ENCODE measurements at places on chromosomes 11 and 22. TPM values are rescaled to one million over a fixed set of nuclear protein-coding genes. Genes with fewer than 3 reads are reported as not detected.

MRGPRF gene
- total RNA-seq, result under 0.01 TPM

AQP11 gene
- 2.8 TPM for total RNA-seq

GRCh38 chr11:97702951-97703350 is 1313.1 kb downstream of the JRKL start:
- DNase-seq, result no peak

DNA sequence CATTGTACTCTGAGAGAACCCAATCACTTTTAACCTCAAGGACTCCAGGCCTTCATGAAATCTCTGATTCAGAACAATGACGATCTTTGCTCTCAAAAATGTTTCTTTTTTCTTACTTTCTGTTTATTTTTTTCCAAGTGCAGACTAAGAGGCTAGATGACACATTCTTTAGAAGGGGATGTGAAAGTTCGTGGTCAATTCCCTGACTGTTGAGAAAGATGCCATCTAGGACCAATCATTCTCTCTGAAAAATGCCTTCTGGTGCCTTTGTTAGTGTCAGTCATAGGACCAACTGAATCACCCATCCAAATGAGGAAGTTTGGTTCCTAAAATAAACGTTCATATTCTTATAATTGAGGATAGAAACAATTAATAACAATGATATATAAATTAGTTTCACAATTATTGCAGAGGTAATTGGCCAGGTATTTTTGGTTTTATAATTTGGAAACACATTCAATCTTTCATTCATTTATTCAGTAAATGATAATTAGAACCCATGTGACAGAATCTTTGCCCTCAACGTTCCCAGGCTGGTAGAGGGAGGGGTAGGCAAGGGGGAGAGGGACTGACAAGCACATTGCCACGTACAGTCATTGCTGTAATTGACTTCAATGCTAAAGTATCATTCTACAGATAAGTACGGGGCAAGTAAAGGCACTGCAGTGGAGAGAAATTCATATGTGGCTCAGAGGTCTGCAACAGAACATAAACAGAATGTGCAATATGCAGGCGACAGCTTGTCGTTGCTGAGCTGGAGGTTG is 333.4 kb upstream of the MPPED2 start:
- no peak for DNase-seq

DNA sequence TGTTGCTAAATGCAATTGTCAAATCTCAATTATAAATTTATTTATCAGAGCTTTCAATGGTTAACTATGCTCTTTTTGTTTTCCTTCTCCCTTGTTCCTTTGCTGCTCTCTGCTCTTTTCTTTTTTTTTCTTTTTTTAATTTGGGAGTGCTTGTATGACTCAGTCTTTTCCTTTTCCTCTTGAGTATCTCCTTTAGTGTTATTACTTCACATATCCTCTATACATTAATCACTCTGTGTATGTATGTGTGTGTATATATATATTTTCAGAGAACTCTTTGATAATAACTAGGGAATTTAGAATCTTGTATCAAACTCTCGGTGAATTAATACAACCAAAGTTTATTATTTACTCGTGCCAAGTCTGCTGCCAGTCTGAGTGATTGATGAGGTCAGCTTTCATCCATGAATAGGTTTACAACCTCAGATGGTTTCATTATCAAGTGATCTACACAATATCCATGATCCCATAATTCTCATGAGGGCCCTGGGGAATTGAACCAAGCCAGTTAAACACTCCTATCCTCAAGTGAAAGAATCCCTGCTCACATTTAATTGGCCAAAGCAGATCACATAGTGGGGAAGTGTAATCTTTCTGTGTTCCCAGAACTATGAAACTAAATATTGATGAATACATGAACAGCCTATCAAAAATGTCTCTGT is 743.4 kb upstream of the CNTN5 start:
- DNase-seq, result no peak

DNA sequence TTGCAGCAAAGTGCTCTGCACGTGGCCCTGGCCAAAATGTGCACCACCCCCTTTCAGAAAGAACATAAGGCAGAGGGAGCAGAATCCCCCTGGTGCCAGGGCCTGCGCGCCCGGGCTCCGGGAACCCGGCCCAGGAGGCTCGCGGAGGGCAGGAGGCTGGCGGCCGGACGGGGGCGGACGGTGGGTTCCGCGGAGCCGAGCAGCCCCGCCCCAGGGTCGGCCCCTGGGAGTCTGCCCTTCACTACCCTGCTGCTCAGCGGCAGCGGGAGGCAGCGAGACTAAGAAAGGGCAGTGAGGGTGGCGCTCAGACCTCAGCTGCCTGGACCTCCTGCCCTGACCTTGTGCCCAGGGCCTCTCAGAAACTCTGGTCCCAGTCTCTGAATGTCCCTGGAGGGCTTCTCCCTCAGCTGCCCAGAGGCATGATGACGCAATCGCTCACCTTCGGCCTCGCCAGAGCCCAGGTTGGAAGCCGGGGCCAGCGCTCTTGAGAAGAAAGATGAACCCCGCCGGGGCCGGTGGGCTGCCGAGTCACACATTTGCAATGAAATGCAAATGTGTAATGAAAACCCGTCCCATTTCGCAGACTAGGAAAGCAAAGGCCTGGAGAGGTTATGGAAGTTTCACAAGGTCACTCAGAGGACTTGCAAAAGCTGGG is 1.1 kb upstream of the CLMP start:
- DNase-seq, result no peak

GRCh38 chr11:67354075-67355022 is 1.0 kb upstream of the POLD4 start:
- DNase-seq, result peak; percentile 96

DNA sequence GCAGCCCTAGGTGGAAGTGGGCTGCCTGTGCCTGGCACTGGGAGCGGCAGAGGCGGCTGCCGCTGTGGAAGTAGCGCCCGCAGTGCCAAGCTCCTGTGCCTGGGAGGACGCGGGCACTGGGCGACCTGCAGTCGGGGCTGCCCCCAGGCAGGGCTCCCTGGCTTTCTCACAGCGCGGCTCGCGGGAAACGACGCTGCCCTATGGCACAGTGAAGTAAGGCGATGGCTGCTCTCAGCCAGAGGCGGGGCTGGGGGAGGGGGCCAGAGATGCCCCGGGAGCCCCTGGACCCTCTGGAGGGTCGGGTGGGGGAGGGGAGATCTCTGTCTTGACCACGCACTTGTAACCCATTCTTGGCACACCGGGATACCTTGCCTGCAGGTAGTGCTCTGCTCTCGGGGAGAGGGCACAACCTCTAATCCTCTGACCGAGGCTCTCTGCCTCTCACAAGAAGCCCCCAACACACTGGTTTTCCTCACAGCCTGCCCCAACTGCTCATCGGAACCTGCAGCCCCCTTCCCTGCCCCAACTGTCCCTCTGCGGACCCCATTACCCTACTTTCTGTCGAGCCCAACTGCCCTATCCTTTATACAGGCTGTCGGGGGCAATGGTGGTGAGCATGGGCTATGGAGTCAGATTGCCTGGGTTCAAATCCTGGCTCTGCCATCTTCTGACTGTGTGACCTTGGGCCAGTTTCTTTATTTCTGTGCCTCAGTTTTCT is 32.2 kb upstream of the TRIM29 start:
- DNase-seq, result no peak

MRGPRE gene
- not detected for total RNA-seq

TRIM21 gene
- 19.0 TPM for total RNA-seq

INS gene
- not detected for total RNA-seq

OSBPL5 gene
- total RNA-seq, result 25.2 TPM

DNA sequence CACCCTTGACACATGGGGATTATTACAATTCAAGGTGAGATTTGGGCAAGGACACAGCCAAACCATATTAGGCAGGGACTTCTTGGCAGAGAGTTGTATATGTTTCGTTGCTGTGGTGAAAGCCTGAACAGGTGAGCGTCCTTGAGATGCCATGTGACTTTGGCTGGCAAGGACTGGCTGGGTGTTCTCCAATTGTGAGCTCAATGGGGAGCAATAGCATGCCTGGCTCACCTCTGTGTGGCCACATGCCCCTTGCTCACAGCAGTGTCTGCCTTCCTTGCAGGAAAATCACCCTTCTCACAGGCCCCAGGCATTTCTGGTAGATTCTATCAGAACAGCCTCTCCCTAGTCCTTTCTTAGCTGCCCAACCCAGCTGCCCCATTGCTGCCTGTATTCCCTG is 105.5 kb downstream of the PARVA start:
- DNase-seq, result no peak

- DNase-seq, result peak; percentile 99
These were observed 33.7 kb downstream of the APLP2 start for GRCh38 chr11:130103296-130103814.

PLEKHA7 gene
- total RNA-seq, result not detected

DNA sequence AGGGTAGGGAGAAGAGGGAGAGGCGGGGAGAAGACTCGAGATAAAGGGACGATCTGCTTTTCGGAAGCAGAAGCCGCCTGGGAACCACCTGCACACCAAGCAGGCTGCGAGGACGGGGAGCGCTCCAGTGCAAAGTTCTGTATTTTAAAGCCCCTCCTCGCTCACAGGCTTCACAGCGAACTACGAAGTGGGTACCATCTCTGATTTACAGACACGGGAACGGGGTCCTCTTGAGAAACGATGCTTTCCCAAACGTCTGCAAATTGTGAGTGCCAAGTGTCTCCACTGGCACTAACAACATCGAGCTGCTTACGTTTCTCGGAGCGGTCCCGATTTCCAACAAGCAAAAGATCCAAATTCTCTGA is 700 bp upstream of the STX3 start:
- DNase-seq, result no peak

DNA sequence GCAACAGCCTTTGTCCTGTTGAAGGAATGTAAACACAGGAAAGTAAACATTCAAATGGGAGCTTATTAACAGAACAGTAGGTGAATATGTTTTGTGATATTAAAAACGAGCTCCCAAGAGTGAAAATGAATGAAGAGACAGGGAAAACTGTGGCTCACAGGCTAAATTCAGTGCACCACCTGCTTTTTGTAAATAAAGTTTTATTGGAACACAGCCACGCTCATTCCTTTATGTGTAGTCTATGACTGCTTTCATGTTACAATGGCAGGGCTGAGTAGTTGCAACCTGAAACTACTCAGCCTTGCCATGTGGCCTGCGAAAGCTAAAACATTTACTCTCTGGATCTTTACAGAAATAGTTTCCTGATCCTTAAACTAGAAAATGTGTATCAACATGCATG is 136.9 kb downstream of the MYO18B start:
- no peak for DNase-seq

DNA sequence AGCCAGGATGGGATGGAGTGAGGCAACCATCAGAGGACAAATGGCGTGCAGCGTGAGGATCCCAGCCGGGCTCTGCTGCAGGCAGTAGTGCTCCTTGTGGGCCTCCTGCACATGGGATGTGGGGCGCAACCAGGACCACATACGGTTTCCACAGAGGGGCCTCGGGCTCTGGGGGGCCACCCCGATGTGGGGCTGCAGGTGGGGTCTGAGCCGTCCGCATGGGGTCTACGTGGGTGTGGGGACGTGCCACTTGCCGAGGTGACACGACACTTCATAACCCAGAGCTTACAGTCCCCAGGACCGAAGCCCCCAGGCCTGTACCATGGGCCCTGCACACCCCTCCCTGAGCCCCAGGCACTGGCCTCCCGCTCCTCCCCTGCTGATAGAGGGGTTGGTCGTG is 10.8 kb downstream of the TTLL8 start:
- DNase-seq, result no peak

GRCh38 chr11:35308157-35308556 is 111.2 kb downstream of the SLC1A2 start:
- DNase-seq, result no peak

GRCh38 chr11:57545883-57546282 is 8.5 kb downstream of the SMTNL1 start:
- no peak for DNase-seq

DNA sequence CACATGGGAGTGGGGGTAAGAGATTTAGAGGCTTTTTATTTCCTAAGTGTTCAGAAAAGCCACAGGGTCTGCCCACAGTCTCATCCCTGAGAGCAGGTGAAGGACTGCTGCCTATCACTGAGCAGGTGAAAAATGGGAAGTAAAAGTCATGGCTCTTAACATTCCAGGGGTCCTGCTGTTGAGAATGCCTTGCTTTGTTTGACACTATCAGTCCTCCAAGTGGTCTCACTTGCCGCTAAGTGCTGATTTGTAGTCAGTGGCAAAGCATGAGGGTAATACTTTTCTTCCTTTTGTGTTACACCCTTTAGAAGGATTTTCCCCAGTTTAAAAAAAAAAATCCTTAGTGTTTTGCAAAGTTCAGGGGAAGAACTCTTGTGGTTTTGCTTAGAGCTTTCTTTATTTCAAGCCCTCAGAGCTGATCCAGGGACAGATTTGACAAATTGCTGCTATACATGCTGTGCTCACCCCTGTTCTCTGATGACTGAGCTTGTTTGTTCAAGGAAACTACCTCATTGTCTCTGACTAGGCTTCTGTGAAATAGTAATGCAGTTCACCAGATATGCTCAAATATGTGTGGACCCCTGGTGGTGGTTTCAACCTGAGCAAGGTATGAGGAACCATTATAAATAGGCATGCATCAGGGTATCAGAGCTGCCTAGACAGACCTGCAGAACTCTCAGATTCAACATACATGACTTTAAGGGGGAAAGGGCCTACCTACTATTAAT is 141.0 kb downstream of the ARHGAP42 start:
- peak; percentile 44 for DNase-seq

DNA sequence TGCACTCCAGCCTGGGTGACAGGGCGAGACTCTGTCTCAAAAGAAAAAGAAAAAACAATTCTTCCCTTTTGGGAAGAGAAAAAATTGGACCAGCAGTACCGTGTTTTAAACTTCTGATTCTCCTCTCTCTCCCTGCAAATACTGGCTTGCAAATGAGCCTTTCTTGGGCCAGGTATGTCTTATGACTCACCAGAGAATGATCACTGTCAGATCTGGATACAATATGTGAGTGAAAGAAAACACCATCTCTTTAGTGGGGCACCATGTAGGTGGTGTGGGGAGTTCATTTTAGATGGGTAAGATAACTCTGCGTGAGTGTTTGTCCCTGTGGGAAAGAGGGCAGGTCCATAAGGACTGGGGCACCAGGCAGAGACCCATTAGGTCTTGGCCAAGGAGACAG is 2.4 kb upstream of the SCGB2A2 start:
- DNase-seq, result peak; percentile 44

GRCh38 chr11:45272701-45273100 is 13.4 kb downstream of the SYT13 start:
- peak; percentile 14 for DNase-seq

- peak; percentile 23 for DNase-seq
These were observed 422 bp upstream of the LGR4 start for GRCh38 chr11:27473017-27473406.

- DNase-seq, result peak; percentile 70
These were observed 32.4 kb downstream of the POU2F3 start for GRCh38 chr11:120272303-120272702.

DNA sequence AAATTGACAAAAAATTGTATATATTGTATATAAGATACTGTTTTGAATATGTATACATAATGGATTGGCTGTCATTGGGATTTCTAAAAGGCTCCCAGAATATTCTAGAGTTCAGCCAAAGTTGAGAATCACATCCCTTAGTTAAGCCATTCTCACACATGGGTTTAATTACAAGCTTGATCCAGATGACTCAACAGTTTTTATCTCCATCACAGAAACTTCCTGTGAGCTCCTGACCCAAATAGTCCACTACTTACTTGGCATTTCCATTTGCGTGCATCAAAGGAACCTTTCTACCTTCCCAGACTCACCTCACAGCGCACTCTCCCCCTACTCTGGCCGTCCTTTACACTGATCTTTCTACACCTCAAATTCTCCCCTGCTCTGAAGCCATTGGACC is 184.8 kb upstream of the ARHGAP20 start:
- DNase-seq, result peak; percentile 73

GRCh38 chr11:10797001-10797400 is 11.7 kb downstream of the EIF4G2 start:
- no peak for DNase-seq
